CD4-positive, alpha-beta T cell treated with Interleukin-4 for 4 hours (primary cell): ENCODE measurements at places on chromosomes 4 and X.

- no peak for DNase-seq
Observed at GRCh38 chr4:161987611-161988010, 176.2 kb downstream of the FSTL5 start.

DNA sequence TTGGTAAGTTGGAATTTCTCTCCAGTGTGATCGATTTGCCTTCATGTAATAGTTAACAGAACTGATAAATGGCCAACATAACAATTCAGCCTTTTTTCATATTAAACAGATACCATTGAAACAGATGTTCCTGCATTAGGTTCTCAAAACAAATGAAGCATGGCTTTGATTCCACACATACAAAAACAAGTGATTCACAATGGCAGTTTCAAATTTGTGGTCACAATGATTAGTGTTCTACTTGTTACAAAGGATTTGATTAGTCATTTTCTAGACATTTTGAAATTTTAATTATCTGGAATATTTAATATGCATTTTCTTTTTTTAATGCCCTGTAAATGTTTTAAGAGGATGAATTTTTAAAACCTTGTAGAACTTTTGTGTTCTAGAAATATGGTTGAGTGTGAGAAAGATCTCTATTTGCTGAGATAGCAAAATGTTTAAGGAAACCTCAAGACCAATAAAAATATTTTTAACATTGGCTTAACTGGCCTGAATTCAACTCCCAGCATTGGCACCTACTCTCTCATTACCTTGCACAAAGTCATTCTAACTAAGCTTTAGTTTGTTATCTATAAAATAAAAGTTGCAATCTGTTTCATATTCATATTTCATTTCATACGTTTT is 18.9 kb upstream of the GLRA3 start:
- DNase-seq: no peak

DNA sequence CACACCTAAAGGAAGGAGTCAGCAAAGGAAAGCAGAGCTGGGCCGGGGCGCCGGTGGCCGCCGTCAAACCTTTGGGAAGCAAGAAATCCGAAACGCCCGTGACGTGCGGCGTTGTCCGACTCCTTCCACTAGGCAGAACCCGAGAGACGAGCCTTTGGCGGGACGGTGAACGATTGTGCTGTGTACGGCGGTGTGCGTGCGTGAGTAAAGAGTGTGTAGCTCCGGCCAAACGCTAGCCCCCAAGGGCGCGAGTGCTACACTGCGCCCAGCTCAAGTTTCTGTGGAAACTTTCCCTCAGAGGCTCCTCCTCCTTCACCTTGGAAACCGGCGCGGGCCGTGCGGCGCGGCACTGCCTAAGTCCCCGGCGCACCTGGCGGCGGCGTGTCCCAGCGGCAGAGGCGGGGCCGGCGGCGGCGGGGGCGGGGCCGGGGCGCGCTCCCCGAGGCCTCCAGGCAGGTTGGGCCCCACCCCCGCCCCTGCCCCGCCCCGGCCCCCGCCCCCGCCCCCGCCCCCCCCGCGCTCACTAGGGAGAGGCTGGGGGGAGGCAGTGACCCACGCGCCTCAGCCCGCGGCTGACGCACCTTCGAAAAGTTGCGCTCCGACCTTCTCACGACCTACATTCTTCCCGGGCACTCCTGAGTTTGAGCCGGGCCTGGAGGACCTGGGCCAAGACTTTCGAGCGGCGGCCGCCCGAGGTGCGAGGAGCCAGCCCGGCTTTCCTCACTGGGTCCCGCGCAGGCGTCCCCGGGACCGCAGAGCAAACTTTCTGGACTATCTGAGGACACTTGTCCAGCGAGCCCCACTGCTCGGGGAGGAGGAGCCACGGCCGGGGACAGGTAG is at the start of gene FHIP1A:
Gene FHIP1A, plus strand, starts transcription at position 547 of the 840 bp plus-strand sequence. CDS start 157,084 bp downstream, outside the sequence.
- DNase-seq: peak; percentile 82

GRCh38 chr4:26342328-26343037 is 21.7 kb downstream of the RBPJ start:
- DNase-seq: no peak

- DNase-seq: no peak
Observed at GRCh38 chr4:30413915-30414314, 306.3 kb upstream of the PCDH7 start.

DNA sequence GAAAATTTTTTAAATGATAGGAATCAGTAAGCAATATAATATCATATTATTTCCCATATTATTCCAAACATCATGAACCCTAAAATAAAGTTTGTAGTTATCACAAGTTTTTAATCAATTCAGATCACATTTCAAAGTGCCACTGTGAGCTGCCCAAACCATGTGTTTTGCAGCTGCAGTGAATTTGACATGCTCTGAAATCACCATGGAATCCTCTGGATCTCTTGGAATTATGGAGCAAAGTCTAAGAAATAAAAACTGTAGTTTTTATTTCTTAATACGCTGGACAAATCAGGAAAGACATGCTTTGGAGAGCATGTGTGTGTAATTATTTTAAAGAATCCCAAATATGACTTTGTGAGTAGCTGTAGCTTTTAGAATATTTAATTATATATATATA is 262.7 kb downstream of the ANKRD50 start:
- no peak for DNase-seq
